ENCODE measurements at places on chromosomes 7 and 10. TPM values are rescaled to one million over a fixed set of nuclear protein-coding genes. Genes with fewer than 3 reads are reported as not detected.

CDHR3 gene
- 36.0 TPM for polyA plus RNA-seq

- DNase-seq, result no peak
Measured at GRCh38 chr10:98295401-98295811, 27.4 kb upstream of the LOXL4 start.

LRRC17 gene
- polyA plus RNA-seq, result 30.2 TPM

- no peak for DNase-seq
Measured at GRCh38 chr10:77763453-77764430, 126.1 kb upstream of the KCNMA1 start.

PPP1R9A gene
- polyA plus RNA-seq, result 16.7 TPM
